Activated gamma-delta T cell treated with Interleukin-2 at 50 U/mL for 16 hours (primary cell): ENCODE measurements at places on chromosomes 7 and 10.

DNA sequence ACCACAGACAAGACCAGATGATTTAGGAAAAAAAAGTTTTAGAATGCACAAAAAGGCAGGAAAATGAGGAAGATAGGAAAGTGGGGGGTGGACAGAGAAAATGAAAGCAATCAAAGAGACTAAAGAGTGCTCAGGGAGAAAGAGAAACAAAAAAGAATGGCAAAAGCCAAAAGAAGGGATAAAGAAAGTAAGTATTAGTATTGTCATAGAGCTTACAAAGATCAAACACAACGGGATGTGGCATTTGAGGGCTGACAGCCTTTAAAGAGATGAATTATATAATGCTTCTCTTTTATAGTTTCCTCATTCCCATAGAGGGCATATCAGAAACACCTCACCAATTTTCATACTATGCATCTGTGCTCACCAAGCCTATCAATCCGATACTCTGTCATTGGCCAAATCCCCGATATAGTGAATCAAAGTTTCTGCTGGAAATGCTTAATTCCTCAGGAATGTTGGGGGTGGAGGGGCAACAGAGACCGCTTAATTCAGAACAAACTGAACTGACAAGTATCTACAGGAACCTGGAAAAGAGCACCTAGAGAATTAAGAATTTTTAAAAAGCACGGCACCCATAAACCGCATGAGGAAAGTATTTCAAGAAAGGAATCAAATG lies 2.7 kb downstream of the COG5 start:
- DNase-seq: no peak

DNA sequence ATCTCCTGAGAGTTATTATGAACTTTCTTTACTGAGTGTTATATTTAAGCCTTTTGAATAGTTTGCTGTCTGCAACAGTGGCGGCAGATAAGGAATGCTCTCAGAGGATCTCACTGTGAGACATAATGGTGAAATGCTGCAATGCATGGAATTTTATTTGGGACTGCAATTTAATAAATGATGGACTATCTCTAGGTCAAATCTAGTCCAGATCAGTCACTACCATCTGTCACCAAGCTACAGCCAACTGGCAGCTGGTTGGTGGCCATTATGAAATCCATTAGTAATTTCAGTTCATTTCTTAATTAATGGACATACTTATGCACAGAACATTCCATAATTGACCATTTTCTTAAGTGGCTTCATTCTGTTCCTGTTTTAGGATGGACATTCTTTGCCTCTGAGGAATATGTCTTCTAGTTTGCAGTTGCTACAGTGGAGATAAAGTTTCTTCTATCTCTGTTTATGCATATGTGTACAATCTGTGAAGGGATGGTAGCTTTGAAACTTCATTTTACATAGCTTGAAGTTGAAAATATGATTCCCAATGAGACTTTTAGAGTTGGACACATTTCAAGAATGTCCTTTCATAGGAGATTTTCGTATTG lies 586.6 kb downstream of the SUGCT start:
- no peak for DNase-seq

- DNase-seq: no peak
These were observed 101.7 kb downstream of the AUTS2 start for GRCh38 chr7:69699931-69700330.

DNA sequence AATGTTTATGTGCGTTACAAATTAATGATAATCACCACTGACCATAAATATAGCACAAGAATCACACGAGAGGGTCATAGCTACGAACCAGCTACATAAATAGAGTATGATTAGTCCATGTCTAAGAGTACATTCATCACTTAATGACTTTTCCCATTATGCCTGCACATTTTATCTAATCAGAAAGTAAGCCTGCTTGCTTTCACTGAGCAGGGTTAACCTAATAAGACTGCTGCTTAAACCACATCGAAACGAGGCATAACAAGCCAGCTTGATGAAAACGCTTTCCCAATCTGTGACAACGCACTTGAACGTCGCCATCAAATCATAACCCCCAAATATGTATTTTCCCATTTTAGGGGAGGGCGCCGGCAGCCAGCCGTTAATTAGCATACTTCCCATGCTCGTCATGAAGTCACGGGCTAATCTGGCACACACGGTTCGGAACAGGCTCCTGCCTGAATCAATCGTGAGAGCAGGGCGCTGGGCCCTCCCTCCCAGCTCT lies 71.5 kb downstream of the EBF3 start:
- DNase-seq: no peak

- DNase-seq: no peak
These were observed 86.0 kb downstream of the CAMK1D start for GRCh38 chr10:12435348-12435747.
